ENCODE measurements at places on chromosomes 1 and 21.

- DNase-seq: no peak
These were observed 43.2 kb downstream of the ATP1B1 start for GRCh38 chr1:169149555-169150286.

- DNase-seq: no peak
These were observed 128.7 kb downstream of the RPS6KC1 start for GRCh38 chr1:213179784-213180183.

DNA sequence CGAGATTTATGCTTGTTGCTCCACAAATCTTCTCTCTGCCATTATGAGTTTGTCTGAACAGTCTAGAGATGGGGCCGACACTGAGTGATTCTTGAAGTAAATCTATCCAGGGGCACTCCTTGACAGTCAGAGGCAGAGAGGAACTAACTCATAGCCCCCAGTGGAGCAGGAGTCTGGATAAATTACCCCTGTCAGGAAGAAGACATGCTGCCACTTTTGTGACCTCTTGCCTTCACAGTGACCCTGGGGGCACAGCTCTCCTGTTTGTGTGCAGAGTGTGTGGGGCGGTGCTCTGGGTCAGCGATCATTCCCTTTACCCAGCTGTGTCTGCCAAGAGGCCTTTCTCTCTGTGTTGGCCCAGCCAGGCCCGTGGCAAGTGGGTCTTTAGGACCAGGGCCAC lies 29.5 kb downstream of the PEX14 start:
- DNase-seq: no peak

DNA sequence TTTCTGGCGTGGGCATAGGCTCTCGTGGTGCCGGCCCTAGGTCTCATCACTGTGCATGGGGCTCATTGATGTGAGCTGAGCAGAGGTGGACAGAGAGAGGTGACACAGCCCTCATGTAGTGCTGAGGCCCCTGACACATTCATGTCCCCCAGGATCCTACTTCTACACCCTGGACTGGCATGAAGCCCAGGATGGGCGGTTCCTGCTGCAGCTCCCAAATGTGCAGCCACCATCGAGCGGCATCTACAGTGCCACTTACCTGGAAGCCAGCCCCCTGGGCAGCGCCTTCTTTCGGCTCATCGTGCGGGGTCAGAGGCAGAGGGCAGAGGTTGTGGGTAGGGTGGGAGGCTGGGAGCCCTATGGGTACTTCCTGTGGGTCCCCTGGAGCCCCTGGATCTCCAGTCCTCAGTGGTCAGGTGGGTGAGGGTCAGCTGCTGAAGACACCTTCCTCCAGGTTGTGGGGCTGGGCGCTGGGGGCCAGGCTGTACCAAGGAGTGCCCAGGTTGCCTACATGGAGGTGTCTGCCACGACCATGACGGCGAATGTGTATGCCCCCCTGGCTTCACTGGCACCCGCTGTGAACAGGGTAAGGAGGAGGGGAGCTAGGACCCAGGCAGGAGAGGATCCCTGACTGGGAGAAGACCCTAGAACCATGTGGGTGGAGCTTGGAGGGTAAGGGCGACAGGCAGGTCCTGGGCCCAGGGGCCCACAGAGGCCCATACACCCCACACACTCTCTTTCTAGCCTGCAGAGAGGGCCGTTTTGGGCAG lies 6.1 kb downstream of the TIE1 start:
- DNase-seq: no peak

DNA sequence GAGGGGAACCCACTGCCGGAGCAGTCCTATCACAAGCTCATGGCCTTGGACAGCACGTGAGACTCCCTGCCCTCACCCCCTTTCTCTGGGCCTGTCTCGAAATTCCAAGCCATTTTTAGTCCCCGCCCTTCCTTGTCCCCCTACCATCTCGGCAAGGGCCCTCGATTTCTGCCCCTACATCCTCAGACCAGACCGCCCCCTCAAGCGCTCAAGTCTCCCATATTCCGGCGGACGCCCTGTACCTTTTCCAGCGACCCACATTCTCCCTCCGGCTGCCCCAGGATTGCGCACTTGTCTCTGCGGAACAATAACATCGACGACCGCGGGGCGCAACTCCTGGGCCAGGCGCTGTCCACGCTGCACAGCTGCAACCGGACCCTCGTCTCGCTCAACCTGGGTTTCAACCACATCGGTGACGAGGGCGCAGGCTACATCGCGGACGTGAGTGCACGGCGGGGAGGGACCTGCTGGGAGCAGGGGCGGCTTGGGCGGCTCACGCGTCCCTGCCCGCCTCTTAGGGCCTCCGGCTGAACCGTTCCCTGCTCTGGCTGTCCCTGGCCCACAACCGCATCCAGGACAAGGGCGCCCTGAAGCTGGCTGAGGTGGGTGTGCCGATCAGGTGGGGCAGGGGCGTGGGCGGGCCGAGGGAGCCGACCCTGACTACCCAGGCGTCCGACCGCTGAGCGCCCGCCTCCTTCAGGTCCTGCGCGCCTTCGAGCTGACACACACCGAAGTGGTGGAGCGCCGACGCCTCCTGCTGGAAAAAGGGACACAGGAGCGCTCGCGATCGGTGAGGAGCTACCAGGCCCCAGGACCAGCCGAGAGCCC lies 7.0 kb downstream of the LRRC71 start:
- no peak for DNase-seq

DNA sequence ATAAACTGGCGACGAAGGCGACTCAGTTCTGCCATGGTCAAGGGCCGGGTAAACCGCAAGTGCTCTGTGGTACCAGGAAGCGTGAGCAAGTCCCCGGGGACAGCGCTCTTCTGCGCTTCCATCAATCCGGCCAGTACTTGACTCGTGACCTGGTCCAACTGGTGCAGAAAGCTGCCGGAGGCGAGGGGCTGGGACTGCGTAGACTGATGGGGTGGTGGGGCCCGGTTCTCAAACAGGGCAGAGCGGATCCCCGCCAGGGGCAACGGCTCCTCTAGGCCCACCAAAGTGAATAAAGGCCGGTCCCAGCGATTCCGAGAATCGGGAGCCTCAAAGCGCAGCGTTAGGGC lies 852 bp downstream of the KTI12 start:
- DNase-seq: peak; percentile 34

DNA sequence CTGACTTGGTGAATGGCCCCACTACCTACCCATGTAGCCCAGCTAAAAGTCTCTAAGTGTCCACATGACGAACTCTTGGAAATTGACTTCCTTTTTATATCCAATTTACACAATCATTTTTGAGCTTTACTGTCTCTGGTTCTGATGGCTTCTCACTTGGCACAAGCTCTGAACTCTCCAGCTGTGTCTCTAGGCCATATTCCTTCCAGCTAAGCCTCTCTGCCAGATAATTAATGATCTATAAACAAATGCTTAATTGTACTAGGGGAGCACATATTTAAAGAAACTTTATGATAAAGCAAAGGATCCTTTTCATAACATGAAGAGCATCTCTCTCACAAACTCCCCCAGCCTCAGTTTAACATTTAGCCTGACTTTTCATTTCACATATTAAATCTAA lies 16.3 kb upstream of the BEND5 start:
- no peak for DNase-seq

- no peak for DNase-seq
These were observed 595 bp downstream of the IL10RB start for GRCh38 chr21:33266789-33267135.

DNA sequence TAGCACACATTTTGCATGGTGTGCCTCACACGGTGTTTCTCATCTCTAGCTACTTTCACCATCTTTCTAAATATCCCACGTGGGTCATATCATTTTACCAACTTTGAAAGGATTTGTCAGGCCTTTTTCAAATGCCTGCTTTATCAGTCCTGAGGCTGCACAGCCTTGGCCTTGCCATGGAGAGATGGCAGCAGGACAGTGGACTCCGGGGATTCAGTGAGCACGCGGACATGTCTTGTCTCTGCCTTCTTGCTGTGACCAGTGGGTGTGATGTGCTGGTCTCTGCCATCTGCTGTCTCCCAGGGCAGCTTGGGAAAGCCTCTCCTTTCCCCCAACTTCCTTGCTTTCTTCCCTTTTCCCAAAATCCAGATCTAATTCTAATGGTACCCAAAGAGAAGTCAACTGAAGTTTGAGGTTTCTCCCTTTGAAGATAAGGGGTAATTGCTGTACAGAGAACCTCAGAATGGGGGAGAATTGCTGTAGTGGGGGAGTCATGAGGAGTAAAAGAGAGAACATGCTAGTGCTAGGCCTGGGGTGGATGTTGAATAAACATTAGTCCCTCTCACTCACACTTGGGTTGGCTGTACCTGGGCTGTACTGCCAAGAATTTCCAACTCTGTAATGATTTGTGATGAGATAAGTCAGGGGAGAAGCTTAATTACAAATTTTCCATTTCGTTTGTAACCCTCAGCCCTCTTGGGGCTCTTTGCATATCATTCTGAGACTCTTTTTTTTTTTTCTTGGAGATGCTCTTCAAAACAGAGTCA lies 99.5 kb downstream of the GALNT2 start:
- no peak for DNase-seq

DNA sequence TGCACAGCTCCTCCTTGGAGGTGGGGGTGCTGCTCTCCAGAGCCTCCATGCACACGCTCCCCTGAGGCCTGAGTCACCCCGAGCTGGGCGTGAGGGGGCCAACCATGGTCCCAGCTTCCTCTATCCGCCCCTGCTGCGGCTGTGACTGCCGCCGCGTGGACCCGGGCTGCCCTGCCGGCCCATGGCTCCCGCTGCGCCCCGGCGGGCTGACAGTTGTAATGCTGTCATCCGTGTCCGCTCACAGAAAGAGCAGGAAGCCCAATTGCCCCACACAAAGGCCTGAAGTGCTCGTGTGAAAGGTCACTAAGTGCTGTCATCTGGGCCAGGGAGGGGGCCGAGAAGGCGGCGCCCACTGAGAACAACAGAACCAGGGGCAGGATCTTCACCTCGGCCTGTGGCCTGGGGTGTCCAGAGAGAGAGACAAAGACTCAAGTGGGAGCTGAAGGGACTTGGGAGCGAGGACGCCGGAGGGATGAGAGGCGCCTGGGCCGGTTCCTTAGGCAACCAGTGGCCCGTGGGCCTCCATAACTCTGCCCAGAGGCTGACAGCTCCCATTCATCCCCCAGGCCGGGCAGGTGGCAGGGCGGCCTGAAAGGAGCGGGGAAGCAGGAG lies 31.5 kb downstream of the OLIG1 start:
- DNase-seq: no peak

DNA sequence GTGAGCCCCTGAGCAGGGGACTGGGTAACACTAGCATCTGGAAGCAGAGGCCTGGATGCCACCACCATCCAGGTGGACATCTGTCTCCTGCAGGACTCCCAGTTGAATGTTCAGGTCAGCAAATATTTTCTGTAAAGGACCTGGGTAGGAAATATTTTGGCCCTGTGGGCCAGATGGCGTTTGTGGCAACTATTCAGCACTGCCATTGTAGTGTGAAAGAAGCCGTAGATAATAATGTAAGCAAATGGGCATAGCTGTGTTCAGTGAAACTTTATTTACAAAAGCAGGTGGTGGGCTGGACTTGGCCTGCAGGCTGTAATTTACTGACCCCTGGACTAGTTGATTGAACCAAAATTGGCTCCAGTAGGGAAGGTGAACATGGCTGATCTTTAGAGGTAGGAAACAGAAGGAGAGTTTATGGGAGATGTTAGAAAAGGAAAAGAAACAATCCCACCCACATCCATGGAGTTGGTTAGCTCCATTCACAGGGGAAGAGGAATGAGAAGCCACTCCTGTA lies 20.0 kb upstream of the CD101 start:
- no peak for DNase-seq

DNA sequence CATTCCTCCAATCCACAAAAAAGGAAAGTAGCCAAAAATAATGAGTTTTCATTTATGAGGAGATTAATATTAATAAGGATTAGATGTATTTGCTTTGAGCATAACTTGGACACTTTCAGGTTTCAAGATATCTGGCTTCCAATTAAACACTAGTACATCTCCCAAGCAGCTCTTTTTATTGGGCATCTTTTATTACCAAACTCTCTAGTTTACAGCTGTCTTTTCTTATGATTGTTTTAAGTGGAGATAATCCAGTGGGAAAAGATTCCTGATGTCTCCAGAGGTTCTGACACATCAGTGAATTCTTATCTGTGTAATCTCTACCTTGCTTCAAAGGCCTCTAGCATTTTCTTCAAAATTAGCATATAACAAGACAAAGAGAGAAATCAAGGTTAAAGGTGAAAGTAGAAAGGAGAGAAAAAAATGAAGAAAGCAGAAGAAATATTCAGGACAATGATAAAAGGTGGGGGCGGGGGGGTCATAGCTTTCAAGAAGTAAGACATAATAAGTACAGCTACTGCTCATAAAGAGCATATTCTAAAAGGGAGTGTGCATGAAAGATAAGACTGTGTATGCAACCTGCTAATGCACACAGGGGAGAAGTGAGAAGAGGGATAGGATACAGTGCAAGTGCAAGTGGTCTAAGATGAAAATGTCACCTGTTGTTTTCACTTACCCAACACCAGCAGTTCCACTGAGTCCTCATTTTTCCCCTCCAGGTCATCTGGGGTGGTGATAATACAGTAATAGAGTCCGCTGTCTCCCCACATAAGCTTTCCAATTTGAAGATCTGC lies 19.1 kb downstream of the ILDR2 start:
- DNase-seq: no peak

GRCh38 chr21:20789729-20790500 lies 208.3 kb upstream of the NCAM2 start:
- no peak for DNase-seq

DNA sequence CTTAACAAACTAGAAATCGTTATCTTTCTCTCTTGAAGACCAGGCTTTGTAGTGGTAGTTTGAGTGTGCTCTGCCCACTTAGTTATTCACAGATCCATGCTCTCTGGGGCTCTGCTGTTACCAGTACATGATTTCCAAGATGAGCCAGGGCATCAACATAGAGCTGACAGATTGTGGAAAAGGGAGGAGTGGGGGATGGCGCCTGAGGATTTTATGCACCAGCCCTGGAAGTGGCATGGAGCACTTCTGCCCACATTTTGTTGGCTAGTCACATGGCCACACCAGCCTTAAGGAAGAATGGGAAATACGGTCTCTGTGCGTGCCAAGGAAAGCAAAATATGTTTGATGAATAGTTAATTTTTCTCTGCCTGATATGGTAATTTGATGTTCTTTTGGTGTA lies 18.2 kb downstream of the TSNAX start:
- no peak for DNase-seq

GRCh38 chr1:214281720-214282629 lies 1.0 kb downstream of the SMYD2 start:
- peak; percentile 14 for DNase-seq

GRCh38 chr1:3313576-3313950 lies 140.9 kb upstream of the ARHGEF16 start:
- no peak for DNase-seq

All from CMK (cell line).